KG1 (cell line): ENCODE measurements at places on chromosomes 6 and 20.

DNA sequence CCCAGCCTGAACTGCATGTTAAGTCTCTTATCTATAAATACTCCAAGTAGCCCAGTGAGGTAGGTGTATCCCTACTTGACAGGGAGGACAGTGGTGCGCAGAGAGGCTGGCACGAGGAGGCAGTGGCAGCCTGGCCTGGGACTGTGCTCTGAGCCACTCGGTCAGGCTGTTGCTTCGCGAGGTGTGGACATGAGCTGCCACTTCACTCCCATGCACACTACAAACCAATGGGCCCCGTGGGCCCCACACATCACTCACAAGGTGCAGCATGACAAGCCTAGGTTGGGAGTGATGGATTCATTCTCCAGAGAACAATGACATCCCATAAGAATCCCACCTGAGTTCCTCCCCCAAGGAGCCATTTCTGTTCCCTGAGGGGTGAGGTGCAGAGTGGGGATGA lies 54.9 kb downstream of the TMEM242 start:
- no peak for DNase-seq

- no peak for DNase-seq
Measured at GRCh38 chr20:64025826-64026412, 10.1 kb upstream of the C20orf204 start.

DNA sequence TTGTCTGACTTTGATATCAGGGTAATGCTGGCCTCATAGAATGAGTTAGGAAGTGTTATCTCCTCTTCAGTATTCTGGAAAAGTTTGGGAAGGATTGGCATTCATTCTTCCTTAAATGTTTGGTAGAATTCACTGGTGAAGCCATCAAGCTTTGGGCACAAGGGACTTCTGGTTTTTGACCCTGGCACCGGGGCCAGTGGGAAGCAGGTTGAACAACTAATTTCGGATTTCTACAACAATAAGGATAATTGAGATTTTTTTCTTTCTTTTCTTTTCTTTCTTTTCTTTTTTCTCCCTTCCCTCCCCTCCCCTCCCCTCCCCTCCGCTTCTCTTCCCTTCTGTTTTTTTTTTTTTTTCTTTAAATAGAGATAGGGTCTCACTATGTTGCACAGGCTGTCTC lies 70.4 kb downstream of the EFCAB8 start:
- no peak for DNase-seq

GRCh38 chr20:61627791-61628415 lies 375.8 kb downstream of the CDH4 start:
- no peak for DNase-seq

GRCh38 chr6:112041535-112041934 lies 12.4 kb upstream of the CCN6 start:
- no peak for DNase-seq

DNA sequence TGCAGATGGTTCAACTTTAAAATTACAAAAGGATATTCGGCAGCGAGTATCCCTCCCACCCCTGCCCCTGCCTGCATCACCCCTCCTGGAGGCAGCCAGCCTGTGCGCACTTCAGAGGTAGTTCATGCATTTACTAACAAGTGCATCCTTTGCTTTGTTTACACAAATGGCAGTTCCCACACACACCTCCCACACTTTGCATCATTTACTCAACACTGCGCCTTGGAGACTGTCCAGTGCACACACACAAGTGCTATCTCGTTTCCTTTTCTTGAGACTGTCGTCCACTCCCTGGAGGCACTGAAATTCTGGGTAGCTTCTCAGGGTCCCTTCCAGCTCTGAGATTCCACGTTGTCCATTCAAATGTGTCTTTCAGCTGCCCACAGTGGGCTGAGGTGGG lies 53.1 kb upstream of the VSX1 start:
- DNase-seq, result no peak

- no peak for DNase-seq
Measured at GRCh38 chr6:107656401-107656800, 166.5 kb downstream of the SOBP start.

GRCh38 chr6:106609699-106610098 lies 19.6 kb downstream of the RTN4IP1 start:
- DNase-seq, result no peak

- DNase-seq, result no peak
Measured at GRCh38 chr6:16419636-16420336, 181.4 kb downstream of the GMPR start.

DNA sequence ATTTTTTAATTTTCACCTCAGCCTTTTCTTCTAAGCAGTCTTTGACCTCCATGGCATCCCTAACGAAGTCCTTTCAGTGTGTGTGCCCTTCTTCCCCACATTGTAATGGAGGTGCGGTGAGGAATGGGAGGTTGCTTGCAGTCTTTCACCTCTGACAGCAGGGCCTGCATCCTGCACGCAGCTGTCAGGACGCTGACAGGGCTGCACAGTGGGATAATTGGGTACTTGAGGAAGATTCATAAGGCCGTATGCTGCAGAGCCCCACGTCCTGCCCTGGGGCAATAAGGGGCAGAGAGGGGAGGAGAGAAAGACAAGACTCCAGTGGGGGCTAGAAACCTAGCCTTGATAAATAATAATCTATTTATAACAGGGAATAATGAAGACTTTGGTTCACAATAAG lies 184.7 kb downstream of the SAMD5 start:
- no peak for DNase-seq

GRCh38 chr6:35044761-35045421 lies 96.2 kb downstream of the TCP11 start:
- DNase-seq, result no peak

GRCh38 chr6:151101816-151102694 lies 137.7 kb upstream of the AKAP12 start:
- no peak for DNase-seq

GRCh38 chr20:46303176-46303956 lies 4.9 kb downstream of the CDH22 start:
- no peak for DNase-seq

GRCh38 chr6:105151644-105152043 lies 28.2 kb downstream of the POPDC3 start:
- no peak for DNase-seq

GRCh38 chr6:149013586-149014344 lies 266.9 kb downstream of the UST start:
- DNase-seq, result no peak

DNA sequence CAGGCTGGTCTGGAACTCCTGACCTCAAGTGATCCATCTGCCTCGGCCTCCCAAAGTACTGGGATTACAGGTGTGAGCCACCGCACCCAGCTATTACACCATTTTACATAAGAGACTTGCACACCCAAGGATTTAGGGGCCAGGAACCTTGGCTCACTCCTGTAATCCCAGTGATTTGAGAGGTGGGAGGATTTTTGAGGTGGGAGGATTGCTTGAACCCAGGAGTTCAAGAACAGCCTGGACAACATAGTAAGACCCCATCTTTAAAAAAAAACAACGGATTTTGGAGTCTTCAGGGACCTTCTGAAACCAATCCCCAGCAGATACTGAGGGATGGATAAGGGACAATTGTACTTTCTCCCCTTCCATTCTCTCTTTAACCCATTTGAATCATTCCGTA lies 55.3 kb upstream of the PIM1 start:
- DNase-seq, result no peak

DNA sequence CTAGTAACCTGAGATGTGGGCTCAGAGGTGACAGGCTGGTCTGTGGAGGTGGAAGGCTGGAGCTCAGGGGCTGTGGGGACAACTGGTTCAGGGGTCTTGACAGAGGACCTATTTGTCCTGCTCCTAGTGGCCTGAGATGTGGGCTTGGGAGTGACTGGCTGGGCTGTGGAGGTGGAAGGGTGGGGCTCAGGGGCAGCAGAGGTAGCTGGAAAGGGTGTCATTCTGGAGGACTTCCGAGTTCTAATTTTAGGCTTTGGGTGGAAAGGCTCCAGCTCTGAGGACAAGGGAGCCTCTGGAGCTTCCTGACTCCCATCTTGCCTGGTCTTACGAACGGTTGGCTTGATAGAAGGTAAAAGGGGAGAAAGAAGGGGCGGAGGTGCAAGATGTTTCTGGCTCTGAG lies 11.5 kb downstream of the MDC1 start:
- DNase-seq, result no peak

GRCh38 chr6:33935439-33936080 lies 131.8 kb upstream of the MLN start:
- no peak for DNase-seq

DNA sequence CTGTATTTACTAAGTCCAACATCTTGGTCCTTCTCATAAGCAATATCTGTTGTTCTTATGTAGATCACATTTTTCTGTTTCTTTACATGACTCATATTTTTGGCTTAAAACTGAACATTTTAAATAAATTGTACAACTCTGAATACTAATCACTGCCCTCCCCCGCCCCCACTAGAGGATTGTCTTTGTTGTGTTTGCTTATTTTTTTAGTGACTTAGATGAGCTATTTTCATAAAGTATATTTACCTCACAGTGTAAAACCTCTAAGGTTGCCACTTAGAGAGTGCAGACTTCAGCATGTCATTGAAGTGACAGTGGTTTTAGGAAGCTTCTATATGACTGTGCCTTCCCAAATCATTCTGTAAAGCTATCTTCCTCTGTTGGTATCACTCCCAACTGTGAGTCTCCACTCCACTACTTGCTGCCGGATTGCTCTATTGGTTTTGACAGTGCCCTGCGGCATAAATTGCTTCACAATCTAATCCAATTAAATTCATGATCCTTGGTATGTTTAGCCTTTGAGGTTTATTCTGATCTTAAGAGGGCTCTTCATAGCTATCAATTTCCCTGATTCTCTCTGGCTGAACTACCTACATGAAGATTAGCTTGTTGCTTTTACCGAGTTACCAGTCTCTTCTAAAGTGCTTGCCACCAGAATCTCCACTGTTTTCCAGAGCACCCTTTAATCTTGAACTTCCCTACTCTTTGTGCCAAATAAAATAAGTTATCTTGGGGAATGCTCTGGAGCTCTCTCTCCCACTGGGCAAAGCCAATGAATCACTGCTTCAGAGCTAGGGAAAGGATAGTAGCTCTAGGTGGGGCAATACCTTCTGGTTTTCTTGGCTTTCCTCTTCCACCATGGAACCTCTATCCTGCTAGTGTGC lies 33.0 kb downstream of the SPTLC3 start:
- DNase-seq, result no peak

DNA sequence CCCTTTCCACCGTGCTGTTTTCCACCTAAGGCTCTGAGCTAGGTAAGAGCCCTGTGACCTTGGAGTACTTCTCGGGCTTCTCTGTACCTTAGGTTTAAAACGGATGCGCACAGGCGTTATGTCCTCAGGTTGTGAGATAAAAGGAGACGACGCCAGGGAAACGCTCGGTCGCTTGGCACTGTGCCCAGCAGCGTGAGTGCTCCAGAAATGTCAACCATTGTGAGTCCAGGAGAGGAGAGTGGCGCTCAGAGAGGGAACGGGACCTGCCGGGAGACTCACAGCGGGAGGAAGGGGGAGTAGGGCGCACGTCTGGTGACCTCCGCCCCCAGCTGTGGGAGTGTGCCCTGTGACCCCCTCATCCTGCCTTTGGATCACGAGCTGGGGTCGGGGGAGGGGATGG lies 33.8 kb upstream of the SCRT2 start:
- DNase-seq, result no peak

DNA sequence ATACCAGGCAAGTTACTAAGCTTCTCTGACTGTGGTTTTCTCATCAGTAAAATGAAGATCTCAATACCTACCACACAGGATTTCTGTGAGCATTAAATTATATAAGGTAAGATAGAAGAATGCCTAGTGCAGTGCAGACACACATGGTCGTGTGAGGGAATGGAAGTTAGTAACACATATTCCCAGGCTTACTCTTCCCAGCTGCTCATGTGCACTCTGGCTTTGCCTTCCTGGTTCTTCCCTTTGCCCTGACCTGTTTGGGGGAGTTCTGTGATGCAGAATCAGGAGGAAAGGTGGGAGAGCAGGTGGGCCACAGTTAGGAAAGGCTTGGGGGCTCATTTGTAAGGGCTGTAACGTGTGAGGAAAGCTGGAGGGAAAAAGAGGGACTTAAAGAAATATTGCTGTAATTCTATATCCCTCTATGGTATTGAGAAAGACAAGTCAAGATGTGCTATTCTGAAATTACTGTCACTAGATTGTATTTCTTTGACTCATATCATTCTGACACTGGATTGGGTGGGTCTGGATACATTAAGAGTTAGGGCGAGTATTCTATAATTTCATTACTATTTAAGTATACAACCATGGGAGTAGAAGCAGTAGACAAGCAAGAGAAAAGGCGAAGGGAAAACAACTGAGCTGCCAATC lies 47.7 kb downstream of the FYN start:
- no peak for DNase-seq

DNA sequence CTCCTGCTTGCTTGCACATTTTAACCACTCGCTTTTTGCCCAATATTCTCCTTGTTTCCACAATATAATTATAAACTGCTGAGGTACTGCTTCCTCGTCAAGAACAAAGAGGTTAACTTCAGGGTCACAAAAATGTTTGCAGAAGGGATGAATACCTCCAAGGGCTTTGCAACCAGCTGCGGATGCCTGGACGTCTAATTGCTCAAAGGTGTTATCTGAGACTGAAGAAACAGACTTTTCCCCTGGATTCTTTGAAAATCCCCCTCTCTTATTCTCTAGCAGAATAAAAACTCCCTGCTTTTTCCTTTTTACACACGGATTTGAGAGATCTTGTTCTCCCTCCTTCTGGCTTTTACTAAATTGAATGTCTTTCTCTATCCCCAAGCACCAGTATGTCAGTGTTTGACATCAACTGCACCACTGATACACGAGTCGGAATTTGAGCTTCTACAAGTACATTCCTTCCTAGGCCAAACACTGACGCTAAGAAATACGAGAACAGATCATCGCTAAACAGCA lies 336 bp upstream of the SMPDL3A start:
- no peak for DNase-seq

- DNase-seq, result no peak
Measured at GRCh38 chr20:10571313-10571815, 102.4 kb downstream of the JAG1 start.

DNA sequence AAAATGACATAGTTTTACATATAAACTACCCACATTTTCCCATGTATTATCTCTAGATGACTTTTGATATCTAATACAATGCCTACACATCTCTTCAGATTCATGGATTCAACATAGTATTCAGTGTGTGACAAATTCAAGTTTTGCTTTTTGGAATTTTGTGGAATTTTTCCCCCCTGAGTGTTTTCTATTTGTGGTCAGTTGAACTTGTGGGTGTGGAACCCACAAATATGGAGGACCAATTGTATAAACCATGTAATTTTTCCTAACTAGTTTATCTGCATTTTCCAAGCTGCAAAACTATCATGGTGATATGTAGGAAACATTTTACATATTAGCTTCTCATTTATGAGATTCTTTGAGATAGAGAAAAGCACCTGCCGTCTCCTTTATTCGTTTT lies 374.3 kb upstream of the SOX4 start:
- DNase-seq, result no peak

- no peak for DNase-seq
Measured at GRCh38 chr6:25053875-25054371, 118.2 kb upstream of the RIPOR2 start.

DNA sequence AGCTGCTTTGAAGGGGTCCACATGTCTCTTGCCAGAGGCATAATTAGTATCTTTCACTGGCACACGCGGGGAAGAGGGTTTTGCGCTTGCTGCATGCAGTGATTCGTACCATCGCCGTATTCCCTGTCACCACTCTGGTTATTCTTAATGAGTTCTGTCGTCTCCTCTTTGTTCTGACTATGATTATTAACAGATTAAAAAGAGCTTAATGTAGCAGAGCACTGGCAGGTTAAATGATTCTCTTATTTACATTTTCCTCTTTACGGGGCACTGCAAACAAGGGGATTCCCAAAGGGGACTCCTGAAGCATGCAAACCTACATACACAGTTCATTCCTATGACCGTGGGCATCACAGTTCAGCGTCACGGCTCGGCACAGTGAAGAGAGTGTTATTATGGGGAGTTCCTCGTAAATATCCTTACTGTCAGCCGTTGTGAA lies 204.8 kb downstream of the DTNBP1 start:
- no peak for DNase-seq

GRCh38 chr6:2468601-2468955 lies 223.2 kb upstream of the GMDS start:
- no peak for DNase-seq
